ENCODE measurements at places on chromosomes 7 and 10. TPM values are rescaled to one million over a fixed set of nuclear protein-coding genes. Genes with fewer than 3 reads are reported as not detected.

The CPN1 gene
- not detected for total RNA-seq

The UCMA gene
- total RNA-seq = not detected

The SCART1 gene
- 1.0 TPM for total RNA-seq

The EVX1 gene
- total RNA-seq = not detected

The CAMK2B gene
- 0.06 TPM for total RNA-seq

The ADIRF gene
- 2.5 TPM for total RNA-seq

The CUZD1 gene
- 2.5 TPM for total RNA-seq

GRCh38 chr10:76697923-76698322 lies 939.7 kb downstream of the KCNMA1 start:
- DNase-seq = no peak

GRCh38 chr7:125256446-125256845 lies 326.8 kb upstream of the POT1 start:
- DNase-seq = no peak

GRCh38 chr10:77548157-77548556 lies 89.5 kb downstream of the KCNMA1 start:
- no peak for DNase-seq

GRCh38 chr7:77426521-77427051 lies 10.4 kb upstream of the GSAP start:
- peak; percentile 61 for DNase-seq

GRCh38 chr7:75814407-75814947 lies 871 bp upstream of the CCL24 start:
- DNase-seq = peak; percentile 44

DNA sequence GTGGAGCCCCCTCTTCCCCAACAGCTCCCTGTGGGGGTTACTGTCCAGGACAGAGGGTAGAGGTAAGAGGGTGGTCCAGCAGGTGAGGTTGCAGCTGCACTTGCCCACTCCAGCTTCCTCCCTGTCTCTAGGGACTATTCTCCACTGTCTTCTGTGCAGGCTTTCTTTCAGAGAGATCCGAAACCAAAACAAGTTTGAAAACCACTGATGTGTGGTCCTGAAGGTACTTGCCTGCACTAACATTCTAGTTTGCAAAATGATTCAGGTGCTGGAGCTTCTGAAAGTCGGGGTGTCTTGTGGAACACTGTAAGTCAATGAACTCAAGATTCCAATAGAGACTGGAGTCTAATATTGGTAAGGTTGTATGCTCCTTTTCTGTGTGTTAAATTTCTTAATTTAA lies 63.1 kb downstream of the BLNK start:
- DNase-seq = no peak

DNA sequence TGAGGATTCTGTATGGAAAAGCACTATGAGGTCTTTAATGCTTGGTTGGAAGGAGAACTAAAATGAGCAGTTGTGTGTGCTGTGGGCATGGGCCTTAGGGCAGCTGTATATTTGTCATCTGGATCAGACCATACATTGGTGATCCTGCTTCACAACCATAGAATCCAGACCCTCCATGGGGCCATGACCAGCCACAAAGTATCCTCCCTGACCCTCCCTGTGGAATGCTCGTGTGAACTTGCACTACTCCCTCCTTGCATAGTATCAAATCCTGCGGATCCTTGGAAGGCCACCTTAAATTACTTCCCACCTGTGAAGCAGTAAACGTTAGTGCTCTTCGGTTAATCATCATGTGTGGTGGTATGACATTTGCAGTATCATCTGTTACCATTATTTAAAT lies 67.1 kb downstream of the BMPR1A start:
- DNase-seq = no peak

- peak; percentile 94 for DNase-seq
These were observed 51.2 kb upstream of the BMPER start for GRCh38 chr7:33854178-33854577.

DNA sequence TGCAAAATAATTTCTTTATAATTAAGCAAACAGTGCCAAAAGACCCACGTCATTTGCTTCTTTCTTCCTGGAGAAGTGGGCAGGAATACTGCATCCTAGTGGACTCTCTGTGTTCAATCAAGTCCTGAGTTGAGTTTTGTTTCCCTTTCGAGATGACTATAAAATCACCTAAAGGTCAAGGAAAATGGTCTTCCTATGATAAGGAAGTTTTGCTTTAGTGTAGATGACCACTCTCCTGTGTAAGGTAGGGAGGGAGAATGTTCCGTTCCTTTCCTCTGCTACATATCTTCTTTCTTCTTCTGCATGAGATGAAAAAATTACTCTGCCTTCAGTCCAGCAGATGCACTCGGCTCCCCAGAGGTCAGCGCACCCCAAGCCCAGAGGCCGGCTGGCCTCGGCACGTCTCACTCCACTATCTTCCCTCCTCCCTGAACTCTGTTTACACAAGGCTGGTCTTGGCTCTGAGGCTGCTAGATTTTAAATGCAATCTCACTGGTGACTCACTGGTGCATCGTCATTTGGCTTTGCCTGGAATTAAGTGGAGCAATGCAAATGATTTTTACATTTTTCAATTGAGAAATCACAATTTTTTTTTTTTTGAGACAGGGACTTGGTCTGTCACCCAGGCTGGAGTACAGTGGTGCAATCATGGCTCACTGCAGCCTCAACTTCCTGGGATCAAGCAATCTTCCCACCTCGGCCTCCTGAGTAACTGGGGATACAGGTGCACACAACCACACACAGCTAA lies 18.6 kb upstream of the VDAC2 start:
- peak; percentile 89 for DNase-seq

DNA sequence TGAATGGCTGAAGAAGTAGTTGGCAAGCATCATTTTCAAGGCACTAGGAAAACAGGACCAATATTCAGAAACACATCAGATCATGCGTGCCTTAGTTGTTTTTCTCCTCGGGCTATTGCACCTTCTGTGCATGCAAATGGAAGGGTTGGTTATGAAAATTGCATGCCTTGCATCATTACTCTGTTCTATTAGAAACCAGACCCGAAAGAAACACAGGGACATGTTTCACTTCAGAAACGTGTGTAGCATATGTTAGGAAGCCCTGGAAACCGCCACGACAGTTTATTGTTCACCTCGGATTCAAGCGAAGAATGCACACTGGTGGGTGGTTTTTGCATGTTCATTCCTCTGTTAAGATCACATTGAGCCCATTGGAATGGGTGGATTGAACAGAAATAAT lies 214.7 kb downstream of the FRMD4A start:
- no peak for DNase-seq

DNA sequence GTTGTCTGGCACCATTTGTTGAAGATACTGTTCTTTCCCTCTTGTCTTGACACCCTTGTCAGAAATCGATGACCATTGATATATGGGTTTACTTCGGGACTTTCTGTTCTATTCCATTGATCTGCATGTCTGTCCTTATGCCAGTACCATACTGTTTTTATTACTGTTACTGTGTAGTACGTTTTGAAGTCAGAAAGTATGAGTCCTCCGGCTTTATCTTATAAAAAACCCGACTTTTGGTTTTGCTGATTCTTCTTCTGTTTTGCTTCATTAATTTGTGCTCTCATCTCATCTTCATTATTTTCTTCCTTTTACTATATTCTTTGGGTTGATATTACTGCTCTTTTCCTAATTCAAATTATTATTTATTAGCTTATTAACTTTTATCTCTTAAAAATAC lies 52.4 kb downstream of the MAPK8 start:
- no peak for DNase-seq

DNA sequence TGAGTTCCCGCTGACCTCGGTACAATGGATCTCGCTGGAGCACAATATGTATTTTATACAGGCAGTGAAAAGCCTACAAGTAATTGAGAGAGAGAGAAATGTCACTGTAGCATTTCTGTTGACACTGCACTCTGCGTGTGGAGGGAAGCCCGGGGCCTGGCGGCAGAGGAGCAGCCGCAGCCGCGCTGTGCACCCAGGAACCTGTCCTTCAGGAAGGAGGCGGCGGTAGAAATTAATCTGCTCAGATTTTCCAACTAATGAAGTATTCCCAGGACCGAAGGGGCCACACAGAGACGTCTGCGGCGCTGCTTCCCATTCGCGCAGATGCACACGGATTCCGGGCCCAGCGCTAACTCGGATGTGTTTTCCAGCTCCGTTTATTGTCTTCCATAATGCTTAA lies 170.1 kb downstream of the EBF3 start:
- DNase-seq = no peak

- DNase-seq = no peak
These were observed 51.5 kb downstream of the AFAP1L2 start for GRCh38 chr10:114352653-114353298.

DNA sequence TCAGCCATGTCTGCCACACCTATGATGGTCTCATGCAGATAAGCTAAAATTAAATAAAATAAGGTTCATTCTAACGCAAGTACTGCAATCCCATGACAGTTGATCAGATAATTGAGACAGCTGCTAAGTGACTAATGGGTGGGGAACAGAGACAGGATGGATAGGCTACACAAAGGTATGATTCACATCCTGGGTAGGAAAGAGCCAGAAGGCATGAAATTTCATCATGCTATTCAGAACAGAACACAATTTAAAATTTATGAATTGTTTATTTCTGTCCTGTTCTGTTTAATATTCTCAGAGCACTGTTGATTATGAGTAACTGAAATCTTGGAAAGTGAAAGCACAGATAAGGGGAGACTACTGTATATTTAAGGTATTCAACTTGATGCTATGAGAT lies 381.8 kb upstream of the SORCS1 start:
- DNase-seq = peak; percentile 98

DNA sequence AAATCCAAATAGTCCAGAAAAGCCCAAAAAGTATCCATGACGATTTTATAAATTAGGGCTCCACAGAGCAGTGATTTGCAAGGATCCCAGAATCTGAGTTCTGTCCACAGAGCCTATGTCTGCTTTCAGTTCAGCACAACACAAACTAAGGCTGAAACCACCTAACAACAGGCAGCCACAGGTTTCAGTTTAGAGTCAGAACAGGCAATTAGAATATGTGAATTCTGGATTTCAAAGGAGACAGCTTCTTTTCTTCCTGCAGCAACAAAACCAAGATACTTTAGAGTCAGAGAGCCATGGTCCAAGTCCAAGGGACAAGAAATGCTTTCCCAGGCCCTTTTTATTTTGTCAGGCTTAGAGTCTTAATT lies 23.6 kb downstream of the IFIT3 start:
- DNase-seq = no peak

DNA sequence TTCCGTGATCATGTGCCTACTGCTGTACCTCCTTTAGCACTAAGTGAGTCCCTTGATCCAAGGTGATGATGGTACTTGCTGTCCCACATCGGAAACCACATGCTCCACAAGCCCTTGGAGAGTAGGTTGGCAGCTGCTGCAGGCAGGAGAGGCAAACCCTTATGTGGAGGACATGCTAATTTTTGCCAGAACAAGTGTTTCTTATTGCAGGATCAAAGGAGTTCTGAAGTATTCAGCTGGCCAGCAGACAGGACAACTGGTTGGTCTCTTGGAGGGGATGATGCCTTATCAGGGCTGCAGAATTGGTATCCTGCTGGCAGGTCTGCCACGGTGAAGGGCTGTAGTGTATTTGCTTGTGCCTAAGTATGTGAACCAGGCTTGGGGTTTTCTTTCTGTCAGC lies 36.8 kb downstream of the NACAD start:
- peak; percentile 30 for DNase-seq

- DNase-seq = no peak
These were observed 183.4 kb upstream of the PLXNA4 start for GRCh38 chr7:132759482-132760243.

DNA sequence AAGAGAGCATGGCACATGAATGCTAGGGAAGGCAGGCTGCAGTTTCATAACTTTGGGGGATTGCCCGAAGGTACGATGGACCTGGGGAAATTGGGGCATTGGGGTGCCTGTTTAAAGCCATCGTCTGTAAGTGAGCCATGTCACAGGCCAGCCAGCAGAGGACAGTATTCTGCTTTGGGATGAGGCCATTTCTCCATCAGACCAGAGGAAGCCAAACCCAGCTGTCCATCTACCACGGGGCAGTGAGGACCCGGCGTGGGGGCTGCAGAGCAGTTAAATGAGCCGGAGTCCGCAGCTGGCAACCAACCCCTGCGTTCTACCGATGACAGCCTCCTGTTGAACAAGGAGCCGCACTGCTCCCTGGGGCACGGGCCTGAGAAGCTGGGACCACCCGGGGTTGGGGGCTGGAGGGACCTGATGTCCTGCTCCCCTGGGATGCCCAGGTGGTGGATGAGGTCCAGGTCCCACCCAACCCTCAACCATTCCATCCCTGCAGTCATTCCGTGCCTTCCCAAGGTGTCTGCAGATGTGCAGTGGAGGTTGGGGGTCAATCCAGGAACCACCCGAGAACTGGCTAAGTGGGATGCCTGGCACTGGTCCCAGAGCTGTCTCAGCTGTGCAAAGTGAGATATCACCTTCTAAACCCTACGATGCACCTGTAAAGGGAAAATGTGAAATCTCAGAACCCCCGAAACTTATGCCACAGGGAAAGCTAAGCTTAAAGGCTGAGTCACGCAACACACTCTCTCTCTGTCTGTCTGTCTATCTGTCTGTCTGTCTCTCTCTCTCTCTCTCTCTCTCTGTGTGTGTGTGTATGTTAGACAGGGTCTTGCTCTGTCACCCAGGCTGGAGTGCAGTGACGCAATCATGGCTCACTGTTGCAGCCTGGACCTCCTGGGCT lies 12.1 kb upstream of the RHBDD2 start:
- peak; percentile 72 for DNase-seq

DNA sequence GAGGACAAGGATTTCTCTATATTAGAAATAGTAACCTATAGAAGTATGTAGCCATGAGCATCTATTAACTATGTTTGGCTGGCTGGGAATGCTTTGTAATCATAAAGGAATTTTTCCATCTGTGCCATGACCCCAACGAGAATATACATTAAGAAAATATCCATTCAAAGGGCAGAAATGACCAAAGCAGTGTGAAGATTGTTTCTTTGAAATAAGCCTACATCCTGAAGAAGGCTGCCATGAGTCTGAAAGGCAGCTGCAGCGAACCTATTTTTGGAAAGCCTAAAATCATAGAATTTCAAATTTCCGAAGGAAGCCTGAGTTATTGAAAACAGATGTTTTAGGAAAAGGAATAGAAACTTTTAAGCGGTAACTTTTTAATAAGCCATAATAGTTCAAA lies 244.2 kb upstream of the FOXK1 start:
- DNase-seq = no peak

DNA sequence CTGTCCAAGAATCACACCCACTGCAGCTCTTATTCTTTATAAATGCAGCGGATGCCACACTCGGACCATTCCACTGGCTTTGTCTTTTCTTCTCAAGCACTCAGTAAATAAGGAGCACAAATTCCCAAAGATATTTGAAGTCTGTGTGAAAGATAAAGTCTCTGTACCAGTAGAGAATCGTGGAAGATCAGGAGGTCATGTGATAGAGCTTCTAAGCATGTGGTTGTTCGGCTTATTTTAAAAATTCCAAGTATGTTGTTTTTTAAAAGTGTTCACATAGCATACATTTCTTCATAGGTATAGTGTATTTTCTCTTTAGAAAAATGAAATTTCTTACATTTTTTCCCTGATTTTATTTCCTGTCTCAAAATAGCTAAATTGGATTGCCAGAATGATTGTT lies 75.8 kb downstream of the NOC3L start:
- DNase-seq = peak; percentile 17

DNA sequence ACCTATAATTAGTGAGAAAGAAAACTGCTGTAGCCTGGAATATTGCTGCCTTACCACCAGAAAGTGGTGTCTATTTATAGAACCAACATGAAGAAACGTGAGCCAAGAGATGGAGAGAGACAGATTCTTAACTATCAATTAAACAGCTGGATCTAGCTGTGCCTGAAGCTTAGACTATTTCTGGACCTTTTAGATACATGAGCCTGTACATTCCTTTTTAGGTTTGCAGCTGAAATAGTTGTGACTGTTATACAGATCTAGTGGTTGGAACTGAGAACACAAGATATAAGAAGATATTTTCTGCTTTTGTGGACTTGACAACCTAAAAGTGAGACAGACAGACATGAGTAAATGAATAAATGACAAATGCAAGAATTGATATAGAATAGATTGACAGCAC lies 73.4 kb downstream of the CDK14 start:
- no peak for DNase-seq
